Karpas-422 (cell line): ENCODE measurements at places on chromosomes 4 and X. TPM values are rescaled to one million over a fixed set of nuclear protein-coding genes. Genes with fewer than 3 reads are reported as not detected.
A peak's percentile ranks its signal among the peaks of the same experiment; 100 is the strongest.

Gene GLRA3
- not detected in 2 replicates for total RNA-seq

DNA sequence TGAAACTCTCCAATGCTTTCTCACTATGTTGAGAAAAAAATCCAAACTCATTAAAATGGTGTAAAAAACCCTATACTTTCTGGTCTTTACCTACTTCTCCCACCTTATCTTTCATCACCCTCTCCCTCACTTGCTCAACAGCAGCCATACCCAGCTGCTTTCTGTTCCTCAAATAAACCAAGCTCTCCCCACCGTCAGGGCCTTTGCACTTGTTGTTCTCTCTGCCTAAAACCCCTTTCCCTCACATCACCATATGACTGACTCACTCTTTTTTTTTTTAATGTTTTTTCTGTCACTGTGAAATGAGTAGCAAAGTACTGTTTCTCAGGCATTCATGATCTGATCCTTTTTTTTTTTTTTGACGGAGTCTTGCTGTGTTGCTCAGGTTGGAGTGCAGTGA lies 122.3 kb upstream of the TMEM164 start:
- DNase-seq: no peak

DNA sequence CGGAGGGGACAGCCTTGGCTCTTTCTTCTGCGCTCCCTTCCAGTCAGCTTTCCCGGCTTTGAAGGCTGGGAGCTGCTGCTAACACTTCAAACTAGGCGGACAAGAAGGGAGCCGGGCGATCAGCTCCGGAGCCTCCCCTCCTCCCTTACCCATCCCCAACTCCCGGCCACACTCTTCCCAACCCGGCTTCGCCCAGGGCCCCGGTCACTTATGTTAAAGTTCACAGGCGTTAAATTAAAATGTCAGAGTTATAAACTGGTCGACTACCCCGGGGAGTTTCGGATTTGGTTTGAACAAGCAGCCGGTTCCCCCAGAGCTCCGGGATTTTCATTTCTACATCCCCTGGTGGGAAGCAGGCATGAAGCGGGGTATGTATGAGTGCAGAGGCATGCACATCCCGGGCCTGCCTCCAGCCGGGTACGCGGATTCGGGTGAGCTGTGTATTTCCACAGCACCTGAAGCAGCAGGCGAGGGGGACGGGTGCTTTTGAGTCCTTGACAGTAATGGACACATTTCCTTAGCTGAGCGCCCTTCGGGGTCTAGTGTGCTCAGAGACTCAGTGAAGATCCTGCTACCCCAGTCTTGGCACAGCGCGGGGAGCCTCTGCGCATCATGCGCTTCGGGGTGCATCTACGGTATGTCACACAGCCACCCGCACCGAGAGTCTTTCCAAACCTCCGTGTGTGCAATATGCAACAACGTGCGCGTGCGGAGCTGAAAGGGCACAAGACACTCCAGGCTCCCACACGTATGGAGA lies 880 bp downstream of the UNC5C start:
- DNase-seq: no peak

DNA sequence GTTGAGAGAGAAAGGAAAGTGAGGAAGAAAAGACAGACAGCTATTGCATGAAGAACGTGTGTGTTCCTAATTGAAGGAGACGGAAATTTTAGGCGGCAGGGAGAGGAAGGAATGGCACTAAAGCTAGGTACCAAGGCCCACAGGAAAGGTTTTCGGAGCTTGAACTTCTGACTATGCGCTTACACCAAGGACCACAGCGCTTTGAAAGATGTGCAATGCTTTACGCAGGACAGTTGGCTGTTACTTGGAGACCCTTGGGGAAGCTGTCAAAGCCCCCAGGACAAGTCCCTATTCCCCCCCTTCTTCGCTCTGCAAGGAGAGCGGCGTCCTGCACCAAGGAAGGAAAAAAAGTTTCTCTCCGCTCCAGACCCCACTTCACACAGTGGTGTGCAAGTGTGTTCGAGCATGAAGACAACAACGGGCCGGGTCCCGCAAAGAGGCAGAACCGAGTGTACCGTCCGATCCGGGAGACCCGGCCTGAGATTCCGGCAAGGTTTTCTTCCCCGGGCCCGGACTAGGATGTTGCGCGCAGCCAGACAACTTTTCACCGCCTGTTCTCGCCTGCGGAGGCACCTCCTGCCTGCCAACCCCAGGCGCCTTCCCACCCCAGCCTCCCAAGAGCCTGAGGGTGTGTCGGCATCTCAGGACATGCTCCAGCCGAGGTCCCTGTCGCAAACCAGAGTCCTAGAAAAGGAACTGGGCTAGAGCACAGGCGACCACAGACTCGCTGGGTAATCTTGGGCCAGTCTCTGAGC lies 896 bp downstream of the KDR start:
- peak; percentile 10 for DNase-seq

Gene TACR3
- total RNA-seq: not detected in 2 replicates

- no peak for DNase-seq
Measured at GRCh38 chr4:183814461-183814860, 90.6 kb upstream of the STOX2 start.

GRCh38 chr4:10346023-10346422 lies 111.2 kb downstream of the ZNF518B start:
- no peak for DNase-seq

- no peak for DNase-seq
Measured at GRCh38 chr4:11286533-11286932, 142.2 kb downstream of the HS3ST1 start.

GRCh38 chr4:24703298-24703697 lies 92.1 kb upstream of the SOD3 start:
- no peak for DNase-seq

GRCh38 chr4:48698029-48698971 lies 81.8 kb downstream of the FRYL start:
- DNase-seq: no peak

DNA sequence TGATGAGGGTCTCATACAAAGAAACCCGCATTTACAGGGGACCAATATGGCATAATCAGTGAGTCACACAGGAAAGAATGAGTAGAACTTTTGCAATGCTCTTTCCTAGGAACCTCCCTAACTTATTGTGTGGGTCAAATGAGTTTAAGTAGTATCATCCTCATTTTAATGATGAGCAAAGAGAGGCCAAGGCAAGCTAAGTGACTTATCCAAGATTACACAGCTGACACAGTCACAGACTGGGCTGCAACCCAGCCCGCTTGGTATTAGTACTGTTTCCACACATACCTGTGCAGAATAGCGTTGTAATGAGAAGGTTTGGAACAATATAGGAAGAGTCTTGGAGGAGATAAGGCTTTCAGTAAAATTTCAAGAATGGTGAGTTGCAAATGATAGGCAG lies 91.0 kb upstream of the PPP1R2C start:
- DNase-seq: no peak

- peak; percentile 72 for DNase-seq
Measured at GRCh38 chrX:119573840-119574393, 446 bp upstream of the UBE2A start.

- DNase-seq: peak; percentile 69
Measured at GRCh38 chr4:102263024-102263787, 82.1 kb downstream of the SLC39A8 start.

DNA sequence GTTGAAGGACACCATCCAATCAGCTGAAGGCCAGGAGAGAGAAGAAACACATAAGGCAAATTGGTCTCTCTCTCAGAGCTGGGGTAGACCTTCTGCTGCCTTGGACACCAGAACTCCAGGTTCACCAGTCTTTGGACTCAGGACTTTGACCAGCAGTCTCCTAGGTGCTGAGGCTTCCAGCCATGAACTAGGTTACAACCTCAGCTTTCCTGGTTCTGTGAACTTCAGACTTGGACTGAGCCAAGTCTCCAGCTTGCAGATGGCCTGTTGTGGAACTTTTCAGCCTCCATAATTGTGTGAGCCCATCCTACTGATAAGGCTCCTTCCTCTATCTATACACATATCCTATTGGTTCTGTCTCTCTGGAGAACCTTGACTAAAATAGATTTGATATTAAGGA lies 20.6 kb upstream of the BBS12 start:
- DNase-seq: no peak

Gene FOXR2
- total RNA-seq: not detected in 2 replicates

- DNase-seq: no peak
Measured at GRCh38 chr4:26124753-26125321, 196.0 kb upstream of the RBPJ start.

Gene NDNF
- not detected in 2 replicates for total RNA-seq

GRCh38 chr4:127239902-127240763 lies 392.6 kb upstream of the INTU start:
- no peak for DNase-seq

DNA sequence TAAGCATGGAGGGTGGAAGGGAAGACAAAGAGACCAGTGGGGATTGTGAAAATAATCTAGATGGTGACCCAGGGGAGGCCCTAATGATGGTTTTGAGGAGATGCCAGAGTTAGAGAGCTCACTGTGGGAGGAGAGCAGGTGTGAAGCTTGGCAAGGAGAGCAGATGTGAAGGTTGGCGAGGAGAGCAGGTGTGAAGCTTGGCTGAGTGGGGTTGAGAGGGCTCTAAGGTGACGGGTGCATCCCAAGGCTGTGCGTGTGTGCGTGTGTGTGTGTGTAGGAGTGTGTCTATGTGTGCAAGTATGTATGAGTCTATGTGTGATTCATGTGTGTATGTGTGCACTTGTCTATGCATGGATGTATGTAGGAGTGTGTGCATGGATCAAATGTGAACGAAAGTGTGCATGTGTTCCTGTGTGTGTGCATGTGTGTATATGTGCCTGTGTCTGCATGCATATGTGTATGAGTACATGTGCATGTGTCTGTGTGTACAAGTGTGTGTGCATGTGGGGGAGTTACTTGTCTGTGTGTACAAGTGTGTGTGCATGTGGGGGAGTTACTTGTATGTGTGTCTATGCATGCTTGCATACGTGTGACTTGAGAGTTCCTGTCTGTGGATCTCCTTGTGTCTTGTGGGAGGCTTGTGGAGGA lies 72.0 kb downstream of the EVC start:
- no peak for DNase-seq

Gene TNMD
- not detected in 2 replicates for total RNA-seq

Gene PNCK
- not detected in 2 replicates for total RNA-seq

GRCh38 chr4:38523524-38524448 lies 140.2 kb upstream of the KLF3 start:
- DNase-seq: no peak

DNA sequence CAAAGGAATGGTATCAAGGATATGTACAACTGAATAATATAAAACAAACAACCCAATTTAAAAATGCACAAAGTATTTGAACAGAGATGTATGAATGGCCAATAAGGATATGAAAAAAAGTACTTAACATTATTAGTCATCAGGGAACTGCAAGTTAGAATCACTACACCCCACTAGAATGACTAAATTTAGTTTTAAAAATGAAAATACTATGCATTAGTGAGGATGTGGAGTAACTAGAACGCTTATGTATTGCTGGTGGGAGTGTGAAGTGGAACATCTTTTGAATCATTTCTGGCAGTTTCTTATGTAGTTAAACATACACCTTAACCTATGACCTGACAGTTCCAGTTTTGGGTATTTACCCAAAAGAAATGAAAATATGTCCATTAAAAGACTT lies 13.0 kb upstream of the SLC16A2 start:
- no peak for DNase-seq

Gene DRD5
- not detected in 2 replicates for total RNA-seq

Gene AR
- total RNA-seq: 0.25 and 1.5 TPM in 2 replicates
